ENCODE measurements at places on chromosomes 2 and 18.
A peak's percentile ranks its signal among the peaks of the same experiment; 100 is the strongest.

DNA sequence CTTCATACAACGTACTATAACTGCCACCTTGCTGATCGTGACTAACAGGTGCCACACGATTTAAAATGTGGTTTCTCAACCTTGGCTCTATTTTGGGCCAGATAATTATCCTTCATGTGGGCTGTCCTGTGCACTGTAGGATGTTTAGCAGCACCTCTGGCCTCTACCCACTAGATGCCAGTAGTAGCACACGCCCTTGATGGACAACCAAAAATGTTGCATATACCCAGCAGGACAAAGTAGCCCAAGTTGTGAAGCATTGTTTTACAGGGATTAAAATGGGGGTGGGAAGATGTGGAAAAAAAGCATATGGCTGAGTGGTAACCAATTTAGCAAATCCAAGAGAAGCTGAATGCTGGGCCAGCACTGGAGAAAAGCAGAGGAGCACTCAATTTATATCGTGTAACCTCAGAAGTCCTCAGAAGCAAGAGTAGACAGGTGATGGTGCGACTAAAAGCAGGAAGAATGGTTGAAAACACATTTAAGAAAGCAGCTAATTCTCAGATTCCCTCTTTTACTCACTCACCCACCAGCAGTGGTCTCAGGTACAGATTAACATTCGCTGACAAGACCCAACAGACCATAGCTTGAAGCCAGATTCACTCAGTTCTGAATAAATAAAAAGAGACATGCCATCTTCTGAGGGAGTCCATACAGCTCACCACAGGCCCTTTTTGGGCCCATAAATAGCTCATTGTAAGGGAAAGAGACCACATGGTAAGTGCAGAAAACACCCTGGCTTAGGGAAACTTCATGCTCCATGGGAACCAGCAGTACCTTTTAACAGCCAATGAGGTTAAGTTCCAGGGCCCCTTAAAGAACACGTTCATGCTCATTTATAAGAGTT lies 50.6 kb downstream of the RAPH1 start:
- peak; percentile 61 for DNase-seq

GRCh38 chr18:69691008-69691760 lies 256.5 kb downstream of the CD226 start:
- no peak for DNase-seq

DNA sequence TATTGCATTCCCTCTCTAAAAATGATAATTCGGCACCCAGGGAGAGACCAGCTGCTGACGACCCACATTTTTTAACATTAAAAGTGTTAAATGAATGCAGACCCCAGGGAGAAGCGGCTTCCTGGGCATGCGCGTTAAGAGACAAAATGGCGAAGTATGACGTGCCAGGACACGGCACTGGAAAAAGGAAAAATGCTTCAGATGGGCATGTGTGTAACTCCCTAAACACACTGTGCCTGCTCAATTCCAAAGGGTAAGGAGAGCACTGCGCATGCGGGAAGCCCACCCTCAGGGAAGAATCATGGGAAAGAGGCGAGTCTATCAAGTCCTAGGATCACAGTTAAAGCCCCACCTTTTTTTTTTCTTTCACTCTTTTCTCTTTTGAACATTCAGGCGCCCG lies 58.1 kb downstream of the CYP26B1 start:
- no peak for DNase-seq

DNA sequence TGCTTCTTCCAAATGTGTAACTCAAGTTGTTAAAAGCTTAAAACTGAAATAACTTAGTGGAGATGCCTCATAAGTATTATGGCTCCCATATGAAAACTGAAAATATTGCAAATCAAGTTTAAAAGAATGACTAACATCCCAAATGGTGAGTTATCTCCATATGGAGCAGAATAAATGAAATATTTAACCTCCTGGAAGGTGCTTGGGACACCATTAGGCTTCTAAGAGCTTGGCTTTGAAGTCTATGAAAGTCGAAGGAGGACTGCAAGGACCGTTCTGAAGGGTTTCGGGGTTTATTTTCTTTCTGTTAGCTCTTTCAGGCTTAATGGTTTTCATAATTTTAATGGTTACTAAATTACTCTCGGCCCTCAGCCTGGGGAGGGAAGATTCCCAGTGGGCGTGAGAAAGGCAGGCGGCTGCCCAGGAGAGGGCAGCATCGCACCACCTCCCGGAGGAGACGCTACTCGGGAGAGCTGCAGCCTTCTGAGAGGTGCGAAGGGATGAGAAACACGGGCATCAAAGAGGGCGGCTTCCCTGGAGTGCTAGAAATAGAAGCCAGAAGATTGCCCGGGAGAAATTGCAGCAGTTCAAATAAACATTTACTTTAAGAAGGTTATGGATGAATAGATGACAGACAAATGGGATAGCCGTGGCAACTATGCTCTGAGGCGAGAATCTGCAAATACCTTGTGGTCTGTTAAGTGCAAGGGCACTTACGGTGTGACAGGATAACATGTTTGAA lies 43.1 kb downstream of the MAP3K19 start:
- DNase-seq: peak; percentile 71

- DNase-seq: no peak
Observed at GRCh38 chr2:216029416-216030129, 16.2 kb upstream of the MREG start.

DNA sequence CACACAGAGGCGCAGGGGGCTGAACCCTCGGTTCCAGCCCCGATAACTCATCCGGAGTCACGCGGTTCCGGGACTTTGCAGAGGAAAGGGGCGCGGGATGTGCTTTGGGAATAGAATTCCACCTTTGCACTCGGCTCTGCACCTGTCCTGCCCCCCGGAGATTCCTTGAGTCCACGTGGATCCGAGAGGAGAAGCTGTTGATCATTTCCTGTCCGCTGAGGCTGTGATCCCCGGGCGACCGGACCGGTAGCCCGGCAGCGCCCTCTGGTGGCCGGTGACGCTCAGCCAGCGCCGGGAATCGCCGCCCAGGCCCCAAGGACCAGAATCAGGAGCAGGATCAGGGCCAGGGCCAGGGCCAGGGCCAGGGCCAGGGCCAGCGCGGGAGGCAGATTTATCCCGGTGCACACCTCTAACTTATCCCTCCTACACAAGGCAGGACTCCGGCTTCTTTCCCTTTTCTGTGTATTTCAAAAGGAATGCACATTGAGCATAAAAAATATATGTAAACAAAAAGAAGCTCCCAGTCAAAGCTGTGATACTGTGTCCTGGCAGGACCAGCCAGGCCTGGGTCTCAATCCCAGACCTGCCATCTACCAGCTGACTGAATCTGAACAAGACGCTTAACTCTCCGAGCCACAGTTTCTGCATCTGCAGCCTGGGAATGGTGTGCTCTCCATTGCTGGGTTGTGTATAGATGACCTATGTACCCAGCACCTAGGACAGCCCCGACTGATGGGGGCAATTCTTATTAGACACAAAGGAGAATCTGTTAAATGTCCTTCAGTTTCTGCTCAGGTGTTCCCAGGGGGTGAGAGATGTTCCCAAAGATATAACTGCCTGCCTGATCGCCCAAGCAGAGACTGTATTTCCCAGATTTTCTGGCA lies 8.5 kb upstream of the SPATA3 start:
- peak; percentile 66 for DNase-seq

GRCh38 chr2:142742371-142743214 lies 134.9 kb upstream of the KYNU start:
- DNase-seq: peak; percentile 16

DNA sequence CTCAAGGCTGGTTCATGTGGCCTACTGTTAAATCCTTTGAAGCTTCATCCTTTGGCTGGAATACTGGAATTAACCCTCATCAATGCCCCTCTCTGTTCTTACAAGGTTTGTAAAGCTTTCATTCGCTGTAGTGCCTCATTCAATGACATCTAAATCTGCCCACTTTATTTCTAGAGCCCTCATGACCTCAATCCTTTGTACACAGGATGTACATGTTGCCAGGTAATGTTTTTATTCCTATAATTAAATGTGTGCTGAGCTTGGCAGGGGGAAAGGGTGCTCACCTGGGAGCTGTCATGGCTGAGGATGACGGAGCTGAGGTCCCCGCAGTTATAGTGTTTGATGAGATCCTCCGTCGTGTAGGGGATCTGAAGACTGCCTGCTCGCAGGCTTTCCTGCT lies 39.3 kb downstream of the TRABD2A start:
- DNase-seq: no peak

GRCh38 chr2:19158896-19159295 lies 199.5 kb downstream of the OSR1 start:
- DNase-seq: no peak

DNA sequence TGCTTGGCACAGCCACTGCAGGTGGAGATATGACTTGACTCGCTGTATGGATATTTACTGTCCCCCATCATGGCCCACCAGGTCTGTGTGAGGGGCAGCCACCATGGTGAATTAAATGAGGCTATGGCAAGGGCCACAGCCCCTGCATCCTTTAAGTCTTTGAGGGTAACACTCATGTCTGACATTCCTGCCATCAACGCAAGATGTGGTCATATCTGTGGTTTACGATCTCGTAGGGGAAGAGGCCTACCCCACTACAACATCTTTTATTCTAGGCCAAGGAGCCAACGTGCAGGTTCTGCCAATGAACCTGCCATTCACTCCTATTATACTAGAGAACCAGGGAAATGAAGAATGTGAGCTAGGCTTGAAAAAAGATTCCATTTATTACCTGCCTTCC lies 381.6 kb upstream of the ID2 start:
- DNase-seq: no peak

- no peak for DNase-seq
Observed at GRCh38 chr18:21672521-21673267, 31.9 kb downstream of the ABHD3 start.

GRCh38 chr2:135985018-135985825 lies at the start of gene DARS1:
Gene DARS1 (minus strand): TSS chr2:135985626. CDS start chr2:135985468, 158 bp downstream.
- DNase-seq: peak; percentile 95

GRCh38 chr2:71583876-71584275 lies 130.5 kb downstream of the DYSF start:
- no peak for DNase-seq

DNA sequence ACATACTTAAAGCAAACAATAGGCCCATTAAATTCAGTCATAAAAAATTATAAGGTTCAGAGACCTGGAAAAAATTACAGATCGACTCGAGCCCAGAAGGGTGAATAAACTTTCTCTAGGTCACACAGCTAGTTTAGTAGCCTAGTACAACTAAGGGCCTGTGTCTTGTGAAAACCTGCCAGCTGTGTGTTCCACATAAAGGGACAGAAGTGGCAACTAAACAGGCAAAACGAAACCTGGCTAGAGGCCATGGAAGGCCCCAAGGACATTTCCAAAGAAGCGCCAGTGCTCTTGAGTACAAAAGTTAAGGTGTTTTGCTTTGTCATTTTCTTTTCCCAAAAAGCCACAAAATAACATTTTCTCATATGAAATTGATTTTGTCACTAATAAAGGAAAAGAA lies 164.9 kb downstream of the L3MBTL4 start:
- DNase-seq: no peak

Data from fibroblast of pulmonary artery (primary cell).